ENCODE measurements at places on chromosomes 2 and 18.

DNA sequence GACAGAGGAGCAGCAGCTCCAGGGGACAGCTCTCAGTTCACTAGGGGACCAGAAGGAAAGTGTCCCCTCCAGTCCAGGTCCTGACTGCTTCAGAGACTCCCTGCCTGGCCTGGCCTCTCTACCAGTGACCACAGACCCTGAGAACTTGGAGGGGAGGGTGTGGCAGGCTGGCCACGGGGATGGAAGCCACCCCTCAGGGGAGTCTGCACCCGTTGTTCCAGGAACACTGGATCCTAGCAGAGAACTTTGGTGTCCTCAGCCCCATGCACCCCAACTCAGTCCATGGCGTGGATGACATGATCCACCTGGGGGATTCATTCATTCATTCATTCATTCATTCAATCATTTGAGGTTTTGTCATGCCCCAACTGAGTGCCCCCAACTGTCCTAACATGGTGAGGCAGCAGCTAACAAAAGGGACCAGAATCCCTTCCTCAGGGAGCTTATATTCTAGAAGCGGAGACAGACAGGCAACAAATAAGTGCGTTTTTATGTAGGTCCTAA is 31.9 kb downstream of the MYO7B start:
- no peak for DNase-seq

GRCh38 chr18:69882965-69883668 is 64.6 kb downstream of the CD226 start:
- DNase-seq, result no peak

DNA sequence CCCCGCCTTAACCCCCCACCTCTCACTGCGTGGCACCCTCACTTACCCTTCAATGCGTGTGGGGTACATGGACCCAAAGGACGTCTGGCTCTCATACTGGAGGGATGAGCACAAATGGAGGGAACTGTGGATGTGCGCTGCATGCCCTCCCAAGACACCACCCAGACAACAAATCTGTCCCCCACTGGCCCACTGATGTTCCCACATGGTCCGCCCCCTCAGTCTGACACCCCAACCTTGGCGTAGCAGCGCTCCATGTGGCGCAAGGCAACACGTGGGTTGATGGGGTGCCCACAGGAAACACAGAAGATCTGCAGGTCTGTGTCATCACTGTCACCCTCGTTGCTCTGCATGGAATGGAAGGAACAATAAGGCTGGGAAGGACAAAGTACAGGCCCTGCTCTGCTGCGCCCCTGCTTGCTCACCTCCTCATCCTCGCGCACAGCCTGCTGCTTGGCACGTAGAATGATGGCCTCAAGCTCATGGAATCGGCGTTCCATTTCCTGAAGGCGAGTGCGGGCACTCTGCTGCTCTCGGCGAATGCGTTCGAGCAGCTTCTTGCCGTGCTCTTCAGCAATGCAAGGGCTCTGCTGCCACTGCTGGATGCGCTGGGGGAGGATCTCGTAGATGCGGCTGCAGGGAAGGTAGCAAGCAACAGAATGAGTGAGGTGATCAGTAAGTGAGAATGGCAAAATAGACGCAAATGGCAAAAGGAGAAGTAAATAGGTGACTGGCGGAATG is 2.3 kb upstream of the MBD1 start:
- DNase-seq, result no peak

DNA sequence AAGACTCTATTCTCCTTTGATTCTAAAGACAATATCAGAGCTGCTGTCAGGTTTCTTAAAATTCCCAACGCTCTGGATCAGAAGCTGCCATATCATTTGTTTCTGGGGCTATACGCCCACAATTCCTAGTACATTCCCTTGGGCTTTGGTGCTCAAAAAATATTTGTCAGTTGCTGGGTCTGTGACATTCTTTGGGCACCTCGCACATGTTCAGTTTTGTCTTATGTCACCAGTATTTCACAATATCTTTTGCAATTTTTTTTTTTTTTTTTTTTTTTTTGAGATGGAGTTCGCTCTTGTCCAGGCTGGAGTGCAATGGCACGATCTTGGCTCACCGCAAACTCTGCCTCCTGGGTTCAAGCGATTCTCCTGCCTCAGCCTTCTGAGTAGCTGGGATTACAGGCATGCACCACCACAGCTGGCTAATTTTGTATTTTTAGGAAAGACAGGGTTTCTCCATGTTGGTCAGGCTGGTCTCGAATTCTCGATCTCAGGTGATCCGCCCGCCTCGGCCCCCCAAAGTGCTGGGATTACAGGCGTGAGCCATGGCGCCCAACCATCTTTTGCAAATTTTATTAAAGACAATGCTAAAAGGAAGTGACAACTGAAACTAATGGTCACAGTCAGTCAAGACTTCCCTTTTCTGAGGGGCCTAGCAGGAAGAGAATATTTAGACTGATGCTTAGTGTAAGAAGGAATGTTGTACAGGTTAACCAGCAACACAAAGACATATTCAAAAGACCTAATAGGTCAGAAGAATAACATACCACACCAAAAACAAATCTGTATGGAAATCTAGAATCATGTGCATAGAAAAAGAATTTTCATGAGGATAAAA is 6.8 kb downstream of the ZNF397 start:
- no peak for DNase-seq

- DNase-seq, result no peak
Observed at GRCh38 chr2:232321156-232321816, 57.3 kb upstream of the ALPP start.

DNA sequence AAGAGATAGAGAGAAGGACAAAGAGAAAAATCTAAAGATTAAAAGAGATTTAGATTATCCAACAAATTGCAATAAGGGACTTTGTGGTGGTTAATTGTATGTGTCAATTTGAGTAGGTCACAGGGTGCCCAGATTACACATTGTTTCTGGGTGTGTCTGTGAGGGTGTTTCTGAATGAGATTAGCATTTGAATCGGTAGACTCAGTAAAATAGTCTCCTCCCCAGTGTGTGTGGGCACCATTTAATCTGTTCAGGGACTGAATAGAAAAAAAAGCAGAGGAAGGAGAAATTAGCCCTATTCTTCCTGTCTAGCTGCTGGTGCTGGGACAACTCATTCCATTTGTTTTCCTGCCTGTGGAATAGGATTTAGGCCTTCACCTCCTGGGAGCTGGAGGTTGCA is 339.8 kb upstream of the EPHA4 start:
- no peak for DNase-seq

DNA sequence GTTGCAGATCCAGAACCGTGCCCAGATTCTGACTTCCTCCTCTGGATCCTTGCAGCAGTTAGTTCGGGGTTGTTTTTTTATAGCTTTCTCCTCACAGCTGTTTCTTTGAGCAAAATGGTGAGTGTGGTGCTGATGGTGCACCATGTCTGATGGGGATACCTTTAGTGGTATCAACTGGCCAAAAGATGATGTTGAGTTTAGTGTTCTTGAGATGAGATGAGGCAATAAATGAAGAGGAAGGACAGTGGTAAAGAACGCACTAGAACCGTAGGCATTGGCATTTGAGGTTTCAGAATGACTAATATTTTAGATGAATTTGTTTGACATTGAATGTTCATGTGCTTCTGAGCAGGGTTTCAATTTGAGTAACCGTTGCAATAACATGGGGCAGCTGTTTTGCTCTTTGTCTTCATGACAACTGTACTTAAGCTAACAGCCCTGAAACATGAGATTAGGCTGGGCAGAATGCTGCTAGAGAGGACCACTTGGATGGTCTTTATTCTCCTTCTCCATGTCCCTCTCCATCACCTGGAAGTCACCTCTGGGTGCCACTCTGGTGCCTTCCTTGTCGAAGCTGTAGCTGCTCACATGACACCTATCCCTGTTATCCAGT is 3.9 kb downstream of the CTLA4 start:
- no peak for DNase-seq

DNA sequence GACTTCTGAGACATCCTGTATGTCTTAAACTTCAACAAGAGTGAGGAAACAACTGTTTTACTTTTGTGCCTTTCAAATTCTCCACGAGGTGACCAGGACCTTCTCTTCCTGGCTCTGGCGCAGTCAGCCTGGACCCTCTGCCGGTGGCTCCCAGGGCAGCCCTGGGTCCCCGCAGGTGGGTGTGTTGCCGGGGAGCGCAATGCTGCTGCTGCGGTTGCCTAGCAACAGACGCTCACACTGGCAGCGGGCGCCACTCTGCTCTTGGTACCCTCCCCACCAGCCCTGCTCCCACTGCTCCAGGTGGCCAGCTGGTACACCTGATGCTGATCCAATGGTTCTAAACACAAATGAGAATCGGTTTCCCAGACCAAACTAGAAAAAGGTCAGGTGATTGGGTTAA is 58.7 kb downstream of the GNAL start:
- DNase-seq, result no peak

- DNase-seq, result no peak
Observed at GRCh38 chr2:134218930-134219658, 34.8 kb upstream of the MGAT5 start.

DNA sequence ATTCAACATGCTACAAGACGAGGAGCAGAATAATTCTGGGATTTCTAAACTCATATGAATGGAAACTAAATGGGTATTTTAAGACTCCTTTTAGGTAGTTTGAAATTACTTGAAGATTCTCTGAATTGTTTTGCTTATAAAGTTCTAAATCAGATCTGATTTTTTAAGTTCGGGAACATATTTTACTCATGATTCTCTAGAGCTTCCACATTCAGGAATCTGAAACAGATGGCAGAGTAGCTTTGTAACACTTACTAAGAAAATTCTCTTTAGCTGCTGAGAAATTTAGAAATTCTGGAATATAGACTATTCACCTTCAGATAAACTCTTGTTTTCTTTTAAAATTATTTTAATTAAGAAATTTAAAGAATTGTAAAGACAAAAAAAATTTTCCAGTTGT is 13.7 kb downstream of the RBBP8 start:
- DNase-seq, result no peak

GRCh38 chr18:79377187-79377891 is 18.4 kb upstream of the NFATC1 start:
- no peak for DNase-seq

- no peak for DNase-seq
Observed at GRCh38 chr2:3170792-3171455, 206.7 kb downstream of the EIPR1 start.

DNA sequence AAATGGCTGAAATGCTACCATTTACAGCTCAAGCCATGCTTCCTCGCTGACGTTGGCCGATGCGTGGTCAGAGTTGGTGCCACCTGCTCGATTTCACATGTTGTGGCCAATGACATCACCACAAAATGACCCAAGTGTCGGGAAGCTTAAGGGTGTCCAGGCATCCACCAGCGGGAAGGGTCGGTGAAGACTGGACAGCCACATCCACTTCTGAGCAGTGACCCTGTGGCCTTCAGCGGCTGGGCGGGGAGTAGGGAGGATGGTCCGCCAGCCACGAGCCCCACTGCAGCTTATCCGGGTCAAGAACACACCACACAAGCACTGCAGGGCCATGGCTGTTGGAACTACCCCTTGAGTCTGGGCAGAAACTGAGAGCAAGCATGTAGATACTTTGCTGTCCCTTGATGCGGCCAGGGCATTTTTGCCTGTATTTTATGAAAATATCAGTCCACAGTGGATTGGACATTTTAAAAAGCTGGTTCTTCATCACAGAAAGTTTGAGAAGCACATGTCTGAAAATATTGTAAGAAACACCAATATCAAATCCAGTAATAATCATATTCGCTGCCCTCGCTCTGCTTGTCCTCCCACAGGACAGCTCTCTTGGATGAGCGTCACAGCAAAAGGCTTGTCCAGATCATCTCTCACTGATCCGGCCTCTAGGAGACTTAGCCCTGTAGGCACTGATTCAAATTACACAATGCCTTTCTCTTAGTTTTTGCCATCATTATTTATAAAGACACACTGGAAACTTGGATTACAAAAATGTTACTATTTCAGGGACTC is 174.0 kb downstream of the TWIST2 start:
- no peak for DNase-seq

DNA sequence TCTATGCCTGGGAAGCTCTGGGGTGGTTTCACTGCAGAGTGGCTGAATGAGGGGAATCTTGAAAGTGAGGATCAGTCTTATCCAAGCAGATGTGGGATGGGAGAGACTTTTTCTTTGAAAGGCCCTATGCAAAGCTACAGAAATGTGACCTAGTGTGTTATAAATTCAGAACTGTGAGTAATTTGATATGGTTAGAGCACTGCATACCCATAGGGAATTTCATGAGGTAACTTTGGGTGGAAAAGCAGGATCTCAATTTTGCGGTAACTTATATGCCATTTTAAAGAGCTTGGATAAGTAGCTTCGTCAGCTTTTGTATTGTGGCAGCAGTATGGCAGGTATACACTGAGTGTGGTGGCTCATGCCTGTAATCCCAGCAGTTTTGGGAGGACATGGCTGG is 40.9 kb downstream of the GULP1 start:
- no peak for DNase-seq

GRCh38 chr2:100404411-100404810 is 13.1 kb downstream of the CHST10 start:
- no peak for DNase-seq

DNA sequence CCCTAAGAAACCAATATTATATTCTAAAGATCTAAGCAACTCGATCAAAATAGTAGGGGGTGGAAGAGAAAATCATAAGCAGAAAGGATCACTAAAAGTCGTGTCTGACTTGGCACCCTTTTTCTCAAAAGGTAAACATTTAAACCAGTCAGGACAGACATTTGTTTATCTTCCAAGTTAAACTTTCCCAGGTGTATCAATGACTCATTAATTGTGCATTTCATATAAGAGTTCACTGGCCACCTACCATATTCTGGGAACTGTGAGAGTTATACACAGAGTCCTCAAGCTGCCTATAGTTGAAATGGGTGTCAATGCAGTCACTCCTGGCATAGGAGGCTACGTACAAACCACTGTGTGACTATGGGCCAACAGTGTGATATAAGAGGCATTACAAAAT is 4.8 kb upstream of the ACVR1 start:
- no peak for DNase-seq

DNA sequence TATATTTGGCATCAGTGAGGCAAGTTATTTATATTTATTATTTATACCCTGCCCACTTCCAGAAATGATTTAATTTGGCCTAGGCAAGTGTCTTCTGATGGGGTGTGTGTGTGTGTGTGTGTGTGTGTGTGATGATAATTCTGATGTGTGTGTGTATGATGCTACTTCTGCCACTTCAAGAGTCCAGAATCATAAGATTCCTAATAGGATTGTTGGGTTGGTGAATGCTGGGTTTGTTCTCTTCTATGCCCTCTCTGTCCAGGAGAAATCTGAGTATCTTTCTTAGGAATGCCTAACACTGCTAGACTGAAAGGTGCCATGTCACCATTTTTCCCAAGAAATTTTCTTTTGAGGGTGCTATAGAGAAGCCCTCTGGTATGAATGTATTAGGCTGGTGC is 122.5 kb downstream of the SPTBN1 start:
- no peak for DNase-seq

DNA sequence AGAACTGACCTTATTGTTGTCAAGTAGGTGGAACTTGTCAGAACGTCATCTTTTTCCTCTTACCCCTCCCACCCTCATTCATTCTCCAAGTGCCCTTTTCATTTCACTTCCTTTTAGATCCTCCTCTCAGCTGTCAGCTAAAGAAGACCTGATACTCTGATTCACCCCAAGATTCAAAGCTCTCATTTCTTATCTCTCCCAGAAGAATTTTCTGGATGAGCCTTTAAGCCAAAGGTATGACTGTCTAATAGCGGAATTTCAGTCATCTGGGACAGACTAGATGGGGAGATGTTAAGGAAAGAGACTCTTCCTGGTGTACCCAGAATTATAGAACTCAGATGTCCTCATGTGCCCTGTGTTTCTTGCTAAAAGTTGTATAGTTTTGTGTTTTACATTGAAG is 53.9 kb downstream of the TCF7L1 start:
- DNase-seq, result no peak

- no peak for DNase-seq
Observed at GRCh38 chr2:201118961-201119854, 3.2 kb downstream of the CFLAR start.
